ENCODE measurements at places on chromosomes 7 and 10. TPM values are rescaled to one million over a fixed set of nuclear protein-coding genes. Genes with fewer than 3 reads are reported as not detected.

Gene TIMM23
- 18.7 TPM for total RNA-seq

Gene SORCS3
- not detected for total RNA-seq

Gene PRKAR1B
- total RNA-seq = 3.4 TPM

- DNase-seq = no peak
- no peak overlapping the region for H3K4me3 ChIP-seq
- H3K36me3 ChIP-seq = no peaks in the 10 kb centered on the region
- no peak overlapping the region for H3K27ac ChIP-seq
- H3K4me1 ChIP-seq = no peaks in the 10 kb centered on the region
- no peaks in the 10 kb centered on the region for H3K27me3 ChIP-seq
Measured at GRCh38 chr7:24135003-24135817, 148.8 kb upstream of the NPY start.

DNA sequence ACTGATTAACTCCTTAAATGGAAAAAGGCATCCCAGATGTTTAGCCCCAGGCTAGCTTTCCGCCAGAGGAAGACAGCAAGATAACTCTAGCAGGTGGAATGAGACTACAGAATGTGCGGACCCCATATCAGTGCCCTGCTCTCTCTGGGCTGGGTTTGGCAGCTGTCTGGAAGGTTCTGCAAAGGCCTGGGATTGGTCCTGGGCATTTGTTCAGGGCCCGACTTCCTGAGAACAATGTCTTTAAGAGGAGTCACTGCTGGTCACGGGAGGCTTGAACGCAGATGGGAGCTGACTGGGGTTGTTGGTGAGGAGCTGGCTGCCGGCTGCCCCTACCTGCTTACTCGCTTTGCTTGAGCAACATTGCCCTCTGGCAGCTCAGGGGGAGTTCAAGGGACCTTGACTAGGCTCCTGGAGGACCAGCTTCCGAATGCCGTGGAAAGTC, 130.6 kb upstream of the BTBD16 start:
- peaks cover 23% of the 10 kb centered on the region for H3K4me1 ChIP-seq
- H3K27me3 ChIP-seq = no peaks in the 10 kb centered on the region
- DNase-seq = no peak

- H3K4me1 ChIP-seq = no peaks in the 10 kb centered on the region
- no peak for DNase-seq
- no peaks in the 10 kb centered on the region for H3K27me3 ChIP-seq
- no peak overlapping the region for H3K27ac ChIP-seq
- H3K36me3 ChIP-seq = no peaks in the 10 kb centered on the region
Measured at GRCh38 chr10:6074489-6075301, 12.5 kb upstream of the IL2RA start.

- no peaks in the 10 kb centered on the region for H3K4me1 ChIP-seq
- H3K27me3 ChIP-seq = no peaks in the 10 kb centered on the region
- H3K4me3 ChIP-seq = no peak overlapping the region
- H3K36me3 ChIP-seq = no peaks in the 10 kb centered on the region
- no peak overlapping the region for H3K27ac ChIP-seq
Measured at GRCh38 chr10:72729528-72729927, 37.6 kb downstream of the MCU start.

DNA sequence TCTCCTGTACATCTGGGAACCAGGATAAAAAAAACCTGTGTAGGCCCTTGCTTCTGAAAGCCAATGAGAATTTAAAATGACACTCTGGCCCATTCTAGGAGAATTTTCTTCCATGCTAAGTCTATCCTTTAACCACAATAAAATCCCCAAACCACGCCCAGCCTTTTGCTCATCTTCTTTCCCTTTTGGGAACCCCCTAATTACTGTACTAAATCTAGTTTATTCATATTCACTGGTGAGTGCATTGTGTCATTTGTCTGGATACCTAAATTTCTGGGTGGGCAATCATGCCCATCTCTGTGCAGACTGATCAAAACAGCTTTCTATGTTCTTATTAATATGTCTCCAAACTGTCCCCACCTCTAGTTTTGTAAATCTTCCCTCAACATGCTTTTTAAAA, 11.7 kb upstream of the CDK14 start:
- no peaks in the 10 kb centered on the region for H3K4me1 ChIP-seq
- H3K4me3 ChIP-seq = no peak overlapping the region
- no peak overlapping the region for H3K27ac ChIP-seq

DNA sequence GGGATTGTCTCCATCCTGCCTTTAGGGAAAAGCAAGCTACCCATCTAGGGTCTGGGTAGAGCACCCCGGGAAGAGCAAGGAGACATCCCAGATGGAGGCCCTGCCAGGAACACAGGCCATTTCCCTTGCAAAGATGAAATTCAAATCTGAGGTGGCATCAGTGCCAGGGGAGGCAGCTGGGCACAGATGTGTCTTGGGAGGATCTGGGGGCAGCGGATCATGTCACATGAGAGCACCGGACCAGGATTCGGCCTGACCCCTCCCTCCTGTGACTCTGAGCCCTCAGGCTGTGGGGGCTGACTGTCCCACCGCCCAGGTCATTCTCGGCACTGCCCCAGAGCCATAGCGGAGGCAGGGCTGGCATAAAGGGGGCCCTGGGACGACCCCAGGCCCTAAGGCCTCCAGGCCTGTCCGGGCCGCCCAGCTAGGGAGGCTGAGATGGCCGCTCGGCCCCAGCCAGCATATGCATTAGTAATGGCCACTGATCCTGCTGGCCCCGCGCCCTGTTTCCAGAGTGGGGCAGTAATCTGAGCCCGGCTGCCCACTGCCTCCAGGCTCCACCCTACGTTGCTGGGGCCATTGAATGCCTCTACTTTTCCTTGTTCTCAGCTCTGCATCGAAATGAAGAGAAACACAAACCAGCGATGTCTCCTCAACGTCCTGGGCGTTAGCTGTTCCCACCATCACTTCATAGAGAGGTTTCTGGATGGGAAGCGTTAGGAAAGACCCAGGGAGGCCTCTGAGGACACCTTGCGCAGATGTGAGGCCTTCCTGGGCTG, 148.5 kb downstream of the UBE2H start:
- H3K4me3 ChIP-seq = no peak overlapping the region
- no peaks in the 10 kb centered on the region for H3K27me3 ChIP-seq
- H3K27ac ChIP-seq = no peak overlapping the region

GRCh38 chr7:134284011-134284410, 32.7 kb downstream of the SLC35B4 start:
- H3K36me3 ChIP-seq = no peaks in the 10 kb centered on the region
- no peak overlapping the region for H3K27ac ChIP-seq
- peaks cover 5% of the 10 kb centered on the region for H3K4me1 ChIP-seq
- DNase-seq = no peak

DNA sequence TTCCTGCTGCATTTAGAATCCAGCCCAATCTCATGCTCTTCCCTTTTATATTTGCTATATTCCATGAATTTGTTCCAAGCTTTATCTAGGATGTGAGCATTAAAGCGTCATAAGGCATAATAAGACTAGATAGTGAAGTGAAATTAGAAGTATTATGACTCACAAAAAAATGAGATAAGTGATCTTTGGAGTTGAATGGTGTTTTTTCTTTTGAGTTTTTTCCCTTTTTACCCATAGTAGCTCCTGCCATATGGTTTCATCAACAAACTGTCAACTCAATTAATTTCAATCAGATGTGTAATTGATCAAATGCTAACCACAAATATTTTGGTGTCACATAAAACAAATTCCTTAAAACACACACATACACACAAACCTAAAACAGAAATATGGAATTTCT, 17.0 kb downstream of the KLHDC10 start:
- no peak overlapping the region for H3K4me3 ChIP-seq
- no peak for DNase-seq
- no peak overlapping the region for H3K27ac ChIP-seq
- H3K27me3 ChIP-seq = no peaks in the 10 kb centered on the region

Gene CRHR2
- total RNA-seq = 4.7 TPM

DNA sequence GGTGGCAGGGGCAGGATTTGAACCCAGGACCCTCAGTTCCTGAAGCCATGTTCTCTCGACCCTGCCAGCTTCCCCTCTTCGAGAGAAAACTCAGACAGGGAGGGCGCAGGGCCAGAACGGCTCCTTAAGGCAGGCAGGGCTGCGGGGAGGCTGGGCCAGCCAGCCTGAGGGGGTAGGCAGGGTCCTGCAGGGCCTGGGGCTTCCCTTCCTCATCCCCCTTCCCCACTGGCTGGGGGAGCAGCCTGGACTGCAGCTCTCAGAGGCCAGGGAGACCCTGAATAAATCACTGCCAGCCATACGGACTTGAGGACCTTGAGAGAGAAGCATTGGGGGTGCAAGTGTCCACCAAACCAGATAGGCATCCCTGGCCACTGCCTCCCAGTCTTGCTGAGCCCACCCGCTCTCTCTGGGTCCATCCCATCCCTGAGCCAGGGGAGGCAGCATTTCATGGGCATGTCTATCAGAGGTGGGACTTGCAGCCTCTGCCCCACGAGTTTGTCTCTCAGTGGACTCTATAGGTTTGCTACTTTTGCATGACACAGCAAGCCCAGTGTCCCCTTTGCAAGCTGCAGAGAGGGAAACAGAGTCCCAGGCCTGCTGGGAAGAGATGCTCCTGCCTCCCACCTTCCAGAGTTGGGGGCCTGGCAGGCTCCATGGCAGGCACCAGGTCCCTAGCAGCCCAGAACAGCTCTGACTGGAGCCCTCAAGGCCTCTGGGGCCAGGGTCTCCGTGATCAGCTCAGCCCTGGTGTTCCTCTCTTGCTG, 70.9 kb downstream of the MYL10 start:
- no peaks in the 10 kb centered on the region for H3K36me3 ChIP-seq
- no peak overlapping the region for H3K27ac ChIP-seq

- DNase-seq = no peak
- H3K4me1 ChIP-seq = no peaks in the 10 kb centered on the region
- H3K36me3 ChIP-seq = no peaks in the 10 kb centered on the region
- no peak overlapping the region for H3K27ac ChIP-seq
- H3K4me3 ChIP-seq = no peak overlapping the region
- H3K27me3 ChIP-seq = no peaks in the 10 kb centered on the region
Measured at GRCh38 chr10:82089327-82089726, 214.3 kb downstream of the NRG3 start.

GRCh38 chr7:51276967-51277366, 39.6 kb downstream of the COBL start:
- no peak overlapping the region for H3K4me3 ChIP-seq
- no peaks in the 10 kb centered on the region for H3K27me3 ChIP-seq
- H3K27ac ChIP-seq = no peak overlapping the region
- no peaks in the 10 kb centered on the region for H3K36me3 ChIP-seq
- no peak for DNase-seq

Gene OPALIN
- total RNA-seq = not detected

GRCh38 chr10:62690703-62691102, 113.8 kb upstream of the ADO start:
- H3K4me1 ChIP-seq = no peaks in the 10 kb centered on the region
- DNase-seq = no peak
- no peak overlapping the region for H3K27ac ChIP-seq
- no peak overlapping the region for H3K4me3 ChIP-seq
- no peaks in the 10 kb centered on the region for H3K36me3 ChIP-seq

Gene TAS2R41
- total RNA-seq = not detected

Gene MMP21
- total RNA-seq = not detected

GRCh38 chr10:30783939-30784501, 154.5 kb upstream of the LYZL2 start:
- H3K27me3 ChIP-seq = no peaks in the 10 kb centered on the region
- DNase-seq = peak; percentile 70
- no peak overlapping the region for H3K4me3 ChIP-seq
- peak overlapping the region; percentile 25 for H3K27ac ChIP-seq
- no peaks in the 10 kb centered on the region for H3K36me3 ChIP-seq
- H3K4me1 ChIP-seq = peaks cover 8% of the 10 kb centered on the region

Gene GPR37
- 2.6 TPM for total RNA-seq

DNA sequence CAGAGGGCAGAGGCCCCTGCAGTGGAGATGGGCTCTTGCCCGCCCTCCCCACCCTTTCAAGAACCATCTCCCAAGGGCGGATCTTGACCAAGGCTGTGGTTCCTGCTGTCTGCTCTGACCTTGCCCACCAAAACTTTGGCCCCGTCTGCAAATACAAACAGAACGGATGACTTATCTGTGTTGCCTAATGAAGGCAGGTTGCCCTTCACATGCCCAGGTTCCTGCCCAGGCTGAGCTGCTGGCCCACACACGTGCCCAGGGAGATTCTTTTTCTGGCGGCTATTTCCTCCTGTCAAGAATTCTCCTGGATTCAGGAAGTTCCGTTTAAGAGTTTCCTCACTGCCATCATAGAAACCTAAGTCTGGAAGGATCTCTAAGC, 78.3 kb downstream of the PROSER2 start:
- H3K4me3 ChIP-seq = no peak overlapping the region
- no peak for DNase-seq
- no peaks in the 10 kb centered on the region for H3K27me3 ChIP-seq
- H3K4me1 ChIP-seq = peaks cover 19% of the 10 kb centered on the region
- H3K27ac ChIP-seq = no peak overlapping the region

Gene FAM241B
- total RNA-seq = 0.66 TPM

DNA sequence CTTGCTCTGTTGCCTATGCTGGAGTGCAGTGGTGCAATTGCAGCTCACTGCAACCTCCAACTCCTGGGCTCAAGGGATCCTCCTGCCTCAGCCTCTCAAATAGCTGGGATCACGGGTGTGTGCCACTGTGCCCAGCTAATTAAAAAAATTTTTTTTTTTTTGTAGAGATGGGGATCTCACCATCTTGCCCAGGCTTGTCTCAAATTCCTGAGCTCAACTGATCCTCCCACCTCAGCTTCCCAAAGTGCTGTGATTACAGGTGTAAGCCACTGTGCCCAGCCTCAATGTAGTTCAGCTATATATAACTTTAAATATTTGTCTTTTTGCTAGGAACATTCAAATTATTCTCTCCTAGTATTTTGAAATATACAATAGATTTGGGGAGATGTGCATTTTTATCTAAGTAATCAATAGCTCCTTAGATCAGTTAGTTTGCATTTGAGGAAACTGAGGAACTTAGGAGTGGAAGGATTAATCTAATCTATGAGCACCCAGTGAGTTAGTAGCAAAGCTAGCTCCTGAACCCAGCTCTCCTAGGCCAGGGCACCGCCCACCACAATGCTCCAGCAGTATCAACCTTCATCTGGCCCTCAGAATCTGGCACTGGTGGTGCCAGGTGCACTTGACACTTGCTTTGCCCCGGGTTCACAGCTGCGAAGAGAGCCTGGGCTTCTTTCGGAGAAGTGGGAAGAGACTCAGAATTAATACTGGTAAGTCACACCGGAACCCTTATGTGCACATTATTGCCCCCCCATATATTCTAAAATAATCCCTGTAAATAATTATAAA, 5.9 kb upstream of the LRMDA start:
- H3K36me3 ChIP-seq = no peaks in the 10 kb centered on the region
- peak overlapping the region; percentile 27 for H3K27ac ChIP-seq
- H3K4me3 ChIP-seq = no peak overlapping the region
- peaks cover 50% of the 10 kb centered on the region for H3K4me1 ChIP-seq
- DNase-seq = peak; percentile 73
- no peaks in the 10 kb centered on the region for H3K27me3 ChIP-seq

- no peak overlapping the region for H3K4me3 ChIP-seq
- no peaks in the 10 kb centered on the region for H3K36me3 ChIP-seq
- DNase-seq = no peak
- no peak overlapping the region for H3K27ac ChIP-seq
Measured at GRCh38 chr7:7972922-7973594, 4.5 kb downstream of the GLCCI1 start.

Gene CNOT4
- 12.2 TPM for total RNA-seq

Gene ADCY1
- total RNA-seq = 7.6 TPM

- no peak for DNase-seq
- H3K4me3 ChIP-seq = no peak overlapping the region
- no peak overlapping the region for H3K27ac ChIP-seq
- no peaks in the 10 kb centered on the region for H3K4me1 ChIP-seq
Measured at GRCh38 chr10:56449770-56450169, 88.7 kb upstream of the ZWINT start.
